Activated CD8-positive, alpha-beta memory T cell treated with anti-CD3 and anti-CD28 coated beads for 4 hours (primary cell): ENCODE measurements at places on chromosomes 1 and 21.

GRCh38 chr21:44059710-44060109 is 47.5 kb upstream of the PWP2 start:
- no peak for DNase-seq

DNA sequence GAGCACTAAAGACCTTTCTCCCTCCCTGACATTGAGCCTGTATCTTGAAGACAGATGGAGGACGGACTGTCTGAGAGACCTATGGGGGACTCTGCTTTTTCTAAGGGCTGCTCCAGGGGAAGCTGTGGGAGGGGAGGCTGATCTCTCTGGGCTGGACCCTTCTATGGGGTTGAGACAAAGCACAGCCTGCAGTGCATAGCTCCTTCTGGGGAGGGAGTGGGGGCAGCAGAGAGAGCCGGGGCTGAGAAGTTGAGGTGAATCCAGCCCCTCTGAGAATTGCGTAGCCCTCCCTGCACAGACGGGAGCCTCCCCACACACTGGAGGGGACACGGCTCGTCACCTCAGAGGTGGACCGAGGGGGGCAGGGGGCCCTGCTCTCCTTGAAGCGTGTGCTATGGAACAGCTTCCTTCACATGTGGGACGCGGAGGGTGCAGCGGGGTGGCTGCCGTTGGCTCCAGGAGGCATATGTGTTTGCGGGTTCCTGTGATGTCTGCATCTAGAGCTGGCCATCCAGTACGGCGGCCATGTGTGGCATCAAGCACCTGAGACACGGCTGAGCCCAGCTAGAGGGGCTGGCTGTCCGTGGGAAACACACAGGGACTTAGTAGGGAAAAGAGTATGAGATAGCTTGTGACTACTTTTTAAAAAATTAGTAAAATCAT is 299.1 kb downstream of the CAMTA1 start:
- DNase-seq = no peak

DNA sequence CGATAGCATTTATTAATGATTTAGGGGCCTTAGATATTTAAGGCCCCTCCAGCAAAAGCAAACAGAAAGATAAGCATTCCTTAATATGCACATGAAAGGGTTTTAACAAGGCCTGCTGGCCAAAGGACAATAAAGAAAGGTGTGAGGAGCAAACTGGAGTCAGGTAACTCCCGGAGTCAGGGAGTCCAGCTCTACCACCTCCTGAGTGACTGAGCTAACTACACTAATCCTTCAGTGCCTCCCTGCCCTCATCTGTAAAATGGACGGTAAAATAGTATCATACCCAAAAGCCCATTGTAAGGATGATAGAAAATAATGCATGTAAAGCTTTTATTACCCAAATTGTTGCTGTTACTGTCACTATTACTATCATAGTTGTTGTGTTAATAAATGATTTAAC is 161.7 kb downstream of the SIPA1L2 start:
- no peak for DNase-seq

DNA sequence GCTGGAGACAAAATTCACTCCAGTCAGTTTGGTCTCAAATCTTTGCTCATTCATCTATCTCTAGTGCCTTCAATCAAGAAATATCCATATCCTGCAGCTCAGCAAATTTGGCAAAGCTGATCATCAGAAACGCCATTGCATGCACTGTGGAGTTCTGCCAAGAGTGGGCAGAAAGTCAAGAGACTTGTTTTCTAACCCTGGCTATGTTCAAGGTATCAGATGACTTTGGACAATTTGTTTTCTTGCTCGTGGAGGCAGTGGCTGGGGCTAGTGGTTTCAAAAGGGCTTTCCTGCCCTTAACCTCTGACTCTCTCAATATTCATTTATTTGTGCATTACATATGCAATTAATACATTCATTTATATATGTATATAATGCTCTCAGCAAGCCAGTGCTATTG is 12.8 kb upstream of the LRRC52 start:
- DNase-seq = no peak

- no peak for DNase-seq
Measured at GRCh38 chr1:200240656-200241055, 169.2 kb downstream of the ZNF281 start.

GRCh38 chr1:234863551-234863971 is 253.6 kb upstream of the IRF2BP2 start:
- no peak for DNase-seq

DNA sequence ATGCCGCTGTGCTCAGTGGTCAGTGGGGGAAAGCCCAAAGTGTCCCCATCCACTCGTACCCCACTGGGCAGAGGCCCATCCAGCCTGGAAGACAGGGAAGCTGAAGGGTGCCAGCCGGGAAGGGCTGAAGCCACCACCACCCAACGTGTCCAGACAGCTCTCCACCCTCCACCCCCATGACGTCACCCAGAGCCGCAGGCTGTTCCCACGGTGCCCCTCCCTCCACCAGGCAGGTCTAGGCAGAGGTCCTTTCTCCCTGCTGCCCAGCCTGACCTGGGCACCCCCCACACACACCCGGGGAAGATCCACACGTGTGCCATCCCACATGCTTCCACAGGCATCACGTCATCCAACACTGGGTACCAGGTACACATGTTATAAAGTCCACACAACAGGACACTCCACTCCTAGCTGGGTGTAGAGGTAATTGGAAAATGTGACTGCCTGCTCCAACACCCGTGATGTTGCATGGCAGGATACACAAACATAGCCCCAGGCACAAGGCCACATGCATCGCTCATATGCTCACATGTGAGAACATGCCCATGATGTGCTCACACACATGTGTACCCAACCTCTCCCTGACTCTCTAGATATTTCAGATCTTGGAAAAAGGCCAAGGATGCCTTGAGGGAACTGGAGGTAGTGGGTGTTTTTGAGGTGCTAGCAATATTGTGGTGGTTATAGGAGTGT is 5.1 kb upstream of the ARHGAP30 start:
- no peak for DNase-seq

DNA sequence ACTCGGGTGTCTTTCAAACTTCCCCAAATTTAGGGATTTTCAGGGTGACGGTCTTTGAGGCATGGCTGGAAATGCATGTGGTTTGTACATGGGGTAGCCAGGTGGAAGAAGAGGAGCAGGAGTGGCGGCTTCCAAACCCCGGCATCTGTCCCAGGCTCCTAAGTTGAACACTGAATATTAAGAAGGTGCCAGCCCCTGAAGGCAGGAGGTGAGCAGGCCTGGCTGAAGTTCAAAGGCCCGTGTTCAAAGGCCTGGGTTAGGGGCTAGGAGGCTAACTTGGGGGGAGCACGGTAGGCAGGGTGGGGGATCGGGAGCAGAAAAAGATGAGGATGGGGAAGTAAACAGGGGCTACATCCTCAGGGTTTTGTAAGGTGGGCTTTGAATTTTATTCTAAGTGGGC is 42.8 kb downstream of the ELK4 start:
- DNase-seq = no peak

DNA sequence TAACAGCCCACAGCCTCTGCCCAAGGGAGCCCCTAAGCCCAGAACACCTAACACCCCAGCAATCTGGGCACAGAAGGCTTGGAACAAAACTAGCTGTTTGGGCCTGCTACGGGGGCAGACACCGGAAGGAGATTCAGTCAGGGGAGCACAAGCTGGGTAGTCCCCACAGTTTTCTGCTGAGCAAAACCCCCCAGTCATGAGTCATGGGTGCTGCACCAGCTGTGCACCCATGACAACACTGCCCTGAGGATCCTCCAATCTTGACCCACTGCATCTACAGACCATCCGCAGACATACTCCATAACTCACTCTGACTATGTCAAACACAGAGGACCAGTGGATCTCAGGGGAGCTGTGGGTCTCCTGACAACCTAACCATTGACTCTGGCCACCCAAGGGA is 105.1 kb downstream of the LRIG2 start:
- no peak for DNase-seq

GRCh38 chr21:32741336-32741735 is 13.5 kb upstream of the SYNJ1 start:
- DNase-seq = no peak

GRCh38 chr1:225474439-225474985 is 46.7 kb upstream of the LBR start:
- no peak for DNase-seq

- DNase-seq = no peak
Measured at GRCh38 chr1:28560886-28561285, 8.0 kb downstream of the TRNAU1AP start.

DNA sequence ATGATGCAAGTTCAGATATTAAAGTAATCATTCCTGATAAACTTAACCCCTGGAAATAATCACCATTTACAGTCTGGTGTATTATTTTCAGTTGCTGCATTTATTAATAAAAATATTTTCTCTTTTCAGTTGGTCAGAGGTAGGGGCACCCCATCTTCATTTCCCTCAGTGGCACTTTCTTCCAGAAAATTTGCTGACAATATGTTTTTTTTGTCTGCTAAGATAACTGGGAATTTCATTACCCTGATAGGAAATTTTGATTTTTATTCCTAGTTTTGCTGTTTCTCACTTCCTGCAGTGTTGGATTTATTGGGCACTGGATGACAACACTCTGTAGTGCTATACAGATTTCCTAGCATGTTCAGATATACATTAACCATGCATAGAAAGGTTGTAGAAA is 33.1 kb upstream of the APOBEC4 start:
- DNase-seq = no peak

- no peak for DNase-seq
Measured at GRCh38 chr1:61299463-61299862, 217.1 kb downstream of the NFIA start.

DNA sequence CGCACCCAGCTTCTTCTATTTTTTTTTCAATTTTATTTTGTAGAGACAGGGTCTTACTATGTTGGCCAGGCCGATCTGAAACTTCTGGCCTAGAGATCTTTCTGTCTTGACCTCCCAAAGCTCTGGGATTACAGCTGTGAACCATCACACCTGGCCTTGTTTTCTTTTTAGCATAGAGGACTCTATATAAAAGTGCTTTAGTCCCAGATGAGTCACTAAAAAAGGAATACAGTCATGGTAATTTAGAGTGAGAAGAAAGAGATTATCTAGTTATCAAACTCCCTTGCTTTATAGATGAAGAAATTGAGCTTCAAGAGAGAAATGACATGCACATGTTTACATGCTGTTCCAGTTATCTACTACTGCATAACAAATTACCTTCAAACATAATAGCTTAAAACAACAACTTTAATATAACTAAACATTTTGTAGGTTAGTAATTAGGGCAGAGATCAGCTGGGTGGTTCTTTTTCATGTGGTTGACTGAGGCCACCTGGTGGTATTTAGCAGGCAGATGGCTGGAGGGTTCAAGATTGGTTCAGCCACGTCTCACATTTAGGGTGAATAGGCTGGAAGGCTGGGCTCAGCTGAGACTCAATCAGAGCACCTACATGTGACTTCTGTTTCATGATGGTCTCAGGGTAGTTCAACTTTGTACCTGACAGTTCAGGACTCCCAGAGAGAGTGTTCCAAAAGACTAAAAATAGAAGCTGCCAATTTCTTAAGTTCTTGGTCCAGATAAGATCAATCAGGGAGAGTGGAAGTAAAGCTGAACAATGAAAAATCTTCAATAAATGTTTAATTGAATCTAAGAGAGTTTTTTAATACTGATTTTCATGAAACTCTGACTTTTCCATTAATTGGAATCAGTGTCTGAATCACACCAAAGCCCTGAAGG is 16.9 kb upstream of the MTF2 start:
- no peak for DNase-seq

- DNase-seq = no peak
Measured at GRCh38 chr1:222909586-222909985, 94.7 kb downstream of the DISP1 start.

DNA sequence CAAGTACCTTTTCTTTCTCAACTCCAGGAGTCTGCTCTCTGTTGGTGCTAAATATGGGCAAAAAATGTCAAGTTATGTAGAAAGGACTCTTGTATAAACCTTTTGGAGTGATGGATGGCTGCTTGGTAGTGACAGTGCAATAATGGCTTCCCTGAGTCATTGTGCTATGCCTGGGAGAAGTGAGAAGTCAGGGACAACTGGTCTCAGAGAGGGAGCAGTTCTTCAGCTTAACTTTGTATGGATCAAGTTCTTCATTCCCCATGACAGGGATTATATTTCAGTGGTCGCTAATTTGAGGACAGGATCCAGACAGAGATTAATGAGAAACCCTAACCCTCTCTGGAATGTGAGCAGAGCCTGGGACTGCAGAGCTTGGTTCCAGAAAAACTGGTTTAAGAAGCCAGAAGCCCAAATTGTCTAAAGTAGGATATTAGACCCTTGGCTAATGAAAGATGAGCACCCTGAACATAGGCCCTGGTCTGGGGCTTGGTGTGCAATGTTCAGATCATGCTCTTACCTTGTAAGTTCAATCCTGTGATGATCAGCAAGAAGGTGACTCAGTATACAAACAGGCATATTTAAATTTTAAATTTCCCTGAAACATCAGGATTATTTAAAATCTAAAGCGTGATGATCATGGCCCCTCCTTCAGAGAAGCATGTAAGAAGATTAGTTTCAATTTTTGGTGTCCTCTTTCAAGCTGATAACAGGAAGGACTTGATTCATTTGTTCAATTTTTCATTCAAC is 50.9 kb downstream of the NTMT2 start:
- DNase-seq = no peak
